Activated naive CD4-positive, alpha-beta T cell (primary cell): ENCODE measurements at places on chromosomes 16 and 17.
A peak's percentile ranks its signal among the peaks of the same experiment; 100 is the strongest.

DNA sequence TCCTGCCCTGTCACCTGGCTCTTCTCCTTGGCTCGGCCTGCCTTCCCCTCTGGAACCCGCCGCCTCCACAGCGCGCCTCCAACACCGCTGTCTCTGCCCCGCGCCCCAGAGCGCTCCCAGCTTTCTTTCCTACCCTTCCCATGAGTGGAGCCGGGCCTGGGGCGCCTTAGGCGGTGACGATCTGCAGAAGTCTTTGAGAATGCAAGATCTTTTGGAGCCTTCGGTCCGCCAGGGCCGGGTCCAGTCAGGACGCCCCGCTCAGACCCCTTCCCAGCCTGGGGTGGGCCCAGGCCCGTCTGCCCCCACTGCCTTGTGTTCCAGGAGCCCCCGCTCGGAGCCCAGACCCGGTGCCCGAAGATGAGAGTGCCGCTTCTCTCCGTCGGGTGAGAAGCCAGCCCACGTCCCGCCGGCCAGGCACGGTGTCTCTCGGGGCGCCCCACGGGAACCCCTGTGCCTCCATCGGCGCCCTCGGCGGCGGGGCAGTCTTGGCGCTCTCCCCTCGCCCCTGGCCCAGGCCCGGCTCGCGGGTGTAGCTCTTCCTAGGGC is 40.0 kb downstream of the MRM1 start:
- no peak for DNase-seq

DNA sequence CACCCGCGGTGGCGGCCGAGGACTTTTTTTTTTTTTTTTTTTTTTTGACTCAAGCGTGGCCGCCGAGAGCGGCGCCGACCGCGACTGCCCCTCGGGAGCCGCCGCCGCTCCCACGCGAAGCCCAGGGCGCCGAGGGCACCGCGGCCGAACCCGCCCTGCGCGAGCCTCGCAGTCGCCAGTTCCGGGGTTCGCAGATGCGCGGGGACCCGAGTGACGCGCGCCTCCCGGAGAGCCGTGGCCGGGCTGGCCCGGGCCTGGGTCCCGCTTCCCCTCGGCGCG is 1.1 kb downstream of the METRNL start:
- DNase-seq, result no peak

GRCh38 chr17:47663912-47664623 is 14.3 kb downstream of the KPNB1 start:
- DNase-seq, result peak; percentile 19

- no peak for DNase-seq
Observed at GRCh38 chr16:29962344-29962994, 590 bp downstream of the TMEM219 start.

DNA sequence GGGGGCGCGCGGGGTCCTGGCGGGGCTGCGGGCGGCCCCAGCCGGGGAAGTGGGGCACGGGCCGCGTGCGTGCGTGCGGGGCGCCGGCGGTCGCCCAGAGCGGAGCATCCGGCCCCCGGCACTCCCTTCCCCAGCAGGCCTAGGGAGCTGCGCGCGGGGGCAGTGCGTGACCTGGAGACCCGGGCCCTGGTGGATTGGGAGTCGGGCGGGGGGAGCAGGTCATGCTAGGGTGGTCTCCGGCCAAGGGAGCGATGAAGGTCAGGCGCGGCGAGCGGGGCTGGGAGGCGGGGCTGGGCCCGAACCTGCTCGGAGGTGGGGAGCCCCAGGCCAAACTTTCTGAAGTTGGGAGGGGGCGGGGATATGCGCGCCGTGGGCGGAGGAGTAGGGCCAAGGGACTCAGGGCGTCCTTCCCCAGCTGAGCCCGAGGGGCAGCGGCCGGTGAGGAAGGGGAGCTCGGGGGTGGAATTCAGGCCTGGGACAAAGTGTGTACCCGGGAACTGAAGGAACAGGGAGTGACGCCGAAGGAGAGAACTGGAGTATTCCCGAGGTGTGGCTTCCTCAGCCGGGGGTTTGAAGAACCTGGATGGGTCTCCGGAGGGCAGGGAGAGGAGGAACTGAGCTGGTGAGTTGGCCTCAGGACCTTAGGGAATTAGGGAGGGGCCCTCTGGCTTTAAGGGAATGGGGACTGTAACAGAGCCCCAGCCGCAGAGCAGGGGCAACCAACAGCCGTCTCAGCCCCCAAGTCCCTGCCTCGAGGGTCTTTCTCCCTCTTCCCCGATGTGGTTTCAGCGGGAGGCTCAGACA is 589 bp downstream of the XYLT2 start:
- peak; percentile 67 for DNase-seq

- DNase-seq, result no peak
Observed at GRCh38 chr16:20285993-20286499, 41.3 kb downstream of the GP2 start.

GRCh38 chr17:41751288-41751687 is 16.8 kb upstream of the HAP1 start:
- DNase-seq, result no peak
